ENCODE measurements at places on chromosomes 4 and X.

- no peak for DNase-seq
These were observed 55.9 kb downstream of the DCK start for GRCh38 chr4:71049395-71049794.

- DNase-seq, result no peak
These were observed 20.0 kb downstream of the SH3KBP1 start for GRCh38 chrX:19867411-19867732.

GRCh38 chr4:183130328-183131155 is 31.5 kb downstream of the WWC2 start:
- DNase-seq, result no peak

DNA sequence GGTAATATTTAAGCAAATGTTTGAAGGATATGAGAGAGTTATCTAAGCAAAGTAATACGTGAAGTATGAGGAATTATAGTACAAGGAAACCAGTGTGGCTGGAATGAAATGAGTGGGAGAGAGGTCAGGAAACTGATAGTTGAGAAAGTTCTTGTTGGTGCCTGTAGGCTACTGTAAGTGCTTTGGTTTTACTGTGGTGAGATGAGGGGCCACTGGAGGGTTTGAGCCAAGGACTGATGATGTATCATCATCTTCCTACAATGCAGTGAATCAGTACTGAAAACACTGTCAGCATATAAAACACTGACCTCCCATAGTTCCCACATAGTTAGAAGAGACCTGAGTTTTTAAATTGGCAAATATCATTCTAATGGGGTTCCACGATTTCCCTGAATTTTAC is 367.5 kb upstream of the CTSO start:
- no peak for DNase-seq

DNA sequence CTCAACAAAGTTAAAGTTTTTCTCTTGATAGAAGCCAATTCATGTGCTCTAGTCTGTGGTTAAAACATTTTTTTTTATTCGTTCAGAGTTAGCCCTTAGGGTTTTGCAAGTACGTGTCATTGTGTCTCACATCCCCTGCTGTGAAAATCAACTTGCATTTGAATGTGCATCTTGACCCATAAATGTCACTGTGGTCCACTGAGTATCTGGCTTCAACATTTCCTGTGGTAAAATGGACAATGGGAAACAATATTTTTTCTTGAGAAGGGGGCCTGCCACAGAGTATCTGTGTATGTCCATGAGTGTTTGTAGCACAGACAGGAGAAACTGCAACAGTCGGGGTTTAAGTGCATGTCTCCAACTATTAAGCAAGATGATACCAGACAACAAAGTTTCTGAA is 554.8 kb upstream of the TENM3 start:
- no peak for DNase-seq

DNA sequence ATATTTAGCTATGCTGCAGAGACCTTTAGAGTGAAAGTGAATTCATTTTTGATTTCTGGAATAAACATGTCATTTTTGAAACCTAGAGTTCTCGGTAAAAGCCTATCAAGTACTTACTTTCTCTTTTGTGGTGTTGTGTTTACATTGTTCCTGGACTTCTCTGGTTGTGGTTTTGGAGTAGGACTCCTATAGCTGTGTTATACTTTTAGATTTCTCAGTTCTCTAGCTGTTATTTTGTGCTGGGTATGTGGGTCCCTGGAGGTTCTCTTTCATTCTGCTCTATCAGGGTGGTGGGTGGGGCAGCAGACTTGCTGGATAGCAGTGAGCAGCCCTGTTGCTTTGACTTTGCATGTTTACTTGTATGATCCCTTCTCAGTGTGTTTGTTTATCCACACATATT is 25.6 kb upstream of the MSMO1 start:
- DNase-seq, result no peak

DNA sequence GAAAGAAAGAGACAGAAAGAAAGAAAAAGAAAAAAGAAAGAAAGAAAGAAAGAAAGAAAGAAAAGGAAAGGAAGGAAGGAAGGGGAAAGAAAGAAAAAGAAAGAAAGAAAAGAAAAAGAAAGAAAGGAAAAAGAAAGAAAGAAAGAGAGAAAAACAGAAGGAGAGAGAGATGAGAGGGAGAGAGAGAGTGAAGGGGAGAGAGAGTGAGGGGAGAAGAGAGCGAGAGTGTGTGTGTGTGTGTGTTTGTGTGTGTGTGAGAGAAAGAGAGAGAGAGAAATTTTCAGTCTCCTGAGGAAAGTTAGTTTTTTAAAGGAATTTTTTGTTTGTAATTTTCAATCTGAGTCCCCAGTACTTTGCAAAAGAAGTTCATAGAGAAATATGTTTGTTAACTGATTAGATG is 504.1 kb upstream of the POU3F4 start:
- no peak for DNase-seq

- no peak for DNase-seq
These were observed 46.8 kb downstream of the USP46 start for GRCh38 chr4:52612341-52612740.

DNA sequence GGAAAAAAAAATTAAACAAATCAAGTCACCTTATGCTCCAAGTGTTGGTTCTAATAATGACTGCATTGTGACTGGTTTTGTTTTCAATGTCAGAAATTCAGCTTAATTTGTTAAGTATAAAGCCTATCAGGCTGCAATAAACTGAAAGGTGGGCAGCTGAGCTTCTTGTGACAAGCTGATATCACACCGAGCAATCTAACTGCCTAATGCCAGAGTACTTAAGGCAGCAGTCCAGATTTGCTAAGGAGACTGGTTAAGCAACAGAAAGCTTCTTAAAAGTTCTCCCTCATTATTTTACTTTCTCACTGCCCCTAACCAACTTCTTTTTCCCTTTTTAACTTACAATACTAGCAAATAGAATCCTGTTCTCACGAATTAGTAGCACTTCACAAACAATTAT is 201.0 kb downstream of the MAB21L2 start:
- DNase-seq, result no peak

DNA sequence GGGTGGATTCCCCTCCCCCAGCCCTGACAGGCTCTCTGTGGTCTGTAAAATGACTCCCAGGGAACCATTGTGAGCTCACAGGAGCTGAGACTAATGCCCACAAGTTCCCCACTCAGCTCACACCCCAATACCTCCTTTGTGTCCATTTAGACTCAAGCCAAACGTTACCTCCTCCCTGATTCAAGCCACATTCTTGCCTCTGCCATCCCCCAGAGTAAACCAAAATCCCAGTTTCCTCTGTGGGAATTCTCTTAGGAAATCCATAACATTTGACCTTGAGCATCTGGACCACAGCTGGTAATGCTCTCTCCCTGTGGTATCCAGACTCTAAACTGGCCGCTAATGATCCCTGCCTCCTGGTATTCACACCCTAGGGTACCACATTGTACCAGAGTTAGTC is 26.3 kb upstream of the KDM5C start:
- DNase-seq, result no peak

GRCh38 chr4:152618971-152619370 is 60.8 kb downstream of the TMEM154 start:
- no peak for DNase-seq

DNA sequence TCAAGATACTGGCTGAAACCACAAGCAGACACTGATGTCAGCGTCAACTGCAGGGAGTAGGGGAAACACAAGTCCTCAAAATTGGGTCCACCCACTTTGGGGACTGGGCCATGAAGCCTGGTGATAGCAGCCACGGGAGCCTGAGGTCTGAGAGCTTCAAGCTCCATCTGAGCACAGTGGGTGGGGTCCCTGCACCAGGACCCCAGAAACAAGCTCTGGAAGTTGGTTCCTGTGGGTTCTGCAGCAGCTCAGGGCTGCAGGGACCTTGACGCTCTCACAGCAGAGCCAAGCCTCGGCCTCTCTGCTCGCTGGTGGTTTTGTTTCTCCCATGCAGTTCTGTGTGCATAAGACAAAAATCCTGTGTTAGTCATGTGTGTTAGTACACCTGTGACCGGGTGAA is 54.5 kb downstream of the CPLX1 start:
- no peak for DNase-seq

- DNase-seq, result peak; percentile 25
These were observed 844.2 kb downstream of the RAPGEF2 start for GRCh38 chr4:159946983-159947615.

- DNase-seq, result no peak
These were observed 448 bp upstream of the TBC1D8B start for GRCh38 chrX:106802063-106802387.

- DNase-seq, result no peak
These were observed 43.9 kb downstream of the PTTG2 start for GRCh38 chr4:38004062-38004461.

DNA sequence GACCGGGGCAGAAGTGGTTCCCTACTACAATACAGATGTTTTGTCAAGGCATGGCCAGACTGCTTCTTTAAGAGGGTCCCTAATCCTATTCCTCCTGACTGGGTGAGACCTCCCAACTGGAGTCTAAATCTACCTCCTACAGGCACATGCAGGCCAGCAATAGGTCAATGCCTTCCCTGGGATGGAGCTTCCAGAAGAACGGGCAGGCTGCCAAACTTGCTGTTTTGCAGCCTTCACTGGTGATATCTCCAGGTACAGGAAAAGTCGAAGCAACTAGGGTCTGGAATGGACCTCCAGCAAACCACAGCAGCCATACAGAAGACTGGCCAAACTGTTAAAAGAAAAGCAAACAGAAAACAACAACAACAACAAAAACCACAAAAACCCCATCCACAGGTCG is 678.4 kb upstream of the DIAPH2 start:
- no peak for DNase-seq

DNA sequence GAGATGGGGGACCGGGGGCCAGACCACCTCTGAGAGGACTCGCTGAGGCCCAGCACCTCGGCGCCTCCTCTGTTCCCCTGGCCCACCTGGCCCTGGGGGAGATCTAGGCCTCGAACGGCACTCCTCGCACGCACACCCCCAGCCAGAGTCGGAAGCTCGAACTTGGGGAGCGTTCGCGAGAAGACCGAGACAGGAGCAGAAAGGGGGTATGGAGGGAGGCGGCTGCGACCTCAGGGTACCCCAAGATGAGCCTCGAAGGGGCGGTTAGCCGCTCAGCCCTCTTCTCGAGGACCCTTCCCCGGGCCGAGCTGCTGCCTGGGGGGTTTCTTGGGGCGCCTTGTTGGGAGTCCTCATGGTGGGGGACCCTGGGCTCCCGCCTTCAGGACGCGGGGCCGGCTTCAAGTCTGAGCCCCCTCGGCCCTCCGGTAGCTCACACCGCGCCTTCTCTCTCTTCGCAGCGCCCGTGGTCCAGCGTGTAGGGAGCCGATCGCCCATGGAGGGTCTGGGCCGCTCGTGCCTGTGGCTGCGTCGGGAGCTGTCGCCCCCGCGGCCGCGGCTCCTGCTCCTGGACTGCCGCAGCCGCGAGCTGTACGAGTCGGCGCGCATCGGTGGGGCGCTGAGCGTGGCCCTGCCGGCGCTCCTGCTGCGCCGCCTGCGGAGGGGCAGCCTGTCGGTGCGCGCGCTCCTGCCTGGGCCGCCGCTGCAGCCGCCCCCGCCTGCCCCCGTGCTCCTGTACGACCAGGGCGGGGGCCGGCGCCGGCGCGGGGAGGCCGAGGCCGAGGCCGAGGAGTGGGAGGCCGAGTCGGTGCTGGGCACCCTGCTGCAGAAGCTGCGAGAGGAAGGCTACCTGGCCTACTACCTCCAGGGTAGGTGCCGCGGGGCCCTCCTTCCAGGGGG is 706 bp downstream of the DUSP9 start:
- no peak for DNase-seq

- DNase-seq, result no peak
These were observed 258.1 kb upstream of the AGTR2 start for GRCh38 chrX:115912372-115912897.

DNA sequence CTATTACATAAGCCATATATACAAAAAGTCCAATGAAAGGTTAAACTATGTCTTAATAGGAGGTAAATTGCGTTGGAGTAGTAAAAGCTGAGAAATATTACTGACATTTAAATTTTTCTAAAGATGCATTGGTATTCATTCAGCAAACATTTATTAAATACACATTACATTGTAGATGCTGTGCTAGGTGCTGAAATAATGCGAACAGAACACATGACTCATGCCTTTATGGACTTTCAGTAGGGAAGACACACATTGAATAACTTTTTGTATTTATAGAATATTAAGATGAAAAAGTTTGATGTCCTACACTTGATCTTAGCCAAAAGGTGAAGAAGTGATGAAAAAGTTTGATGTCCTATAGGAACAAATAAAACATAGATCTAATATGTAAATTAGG is 871.1 kb upstream of the SLIT2 start:
- no peak for DNase-seq

GRCh38 chrX:123308658-123309057 is 124.6 kb downstream of the GRIA3 start:
- no peak for DNase-seq

- no peak for DNase-seq
These were observed 1.2 kb downstream of the MSMO1 start for GRCh38 chr4:165328708-165329107.

DNA sequence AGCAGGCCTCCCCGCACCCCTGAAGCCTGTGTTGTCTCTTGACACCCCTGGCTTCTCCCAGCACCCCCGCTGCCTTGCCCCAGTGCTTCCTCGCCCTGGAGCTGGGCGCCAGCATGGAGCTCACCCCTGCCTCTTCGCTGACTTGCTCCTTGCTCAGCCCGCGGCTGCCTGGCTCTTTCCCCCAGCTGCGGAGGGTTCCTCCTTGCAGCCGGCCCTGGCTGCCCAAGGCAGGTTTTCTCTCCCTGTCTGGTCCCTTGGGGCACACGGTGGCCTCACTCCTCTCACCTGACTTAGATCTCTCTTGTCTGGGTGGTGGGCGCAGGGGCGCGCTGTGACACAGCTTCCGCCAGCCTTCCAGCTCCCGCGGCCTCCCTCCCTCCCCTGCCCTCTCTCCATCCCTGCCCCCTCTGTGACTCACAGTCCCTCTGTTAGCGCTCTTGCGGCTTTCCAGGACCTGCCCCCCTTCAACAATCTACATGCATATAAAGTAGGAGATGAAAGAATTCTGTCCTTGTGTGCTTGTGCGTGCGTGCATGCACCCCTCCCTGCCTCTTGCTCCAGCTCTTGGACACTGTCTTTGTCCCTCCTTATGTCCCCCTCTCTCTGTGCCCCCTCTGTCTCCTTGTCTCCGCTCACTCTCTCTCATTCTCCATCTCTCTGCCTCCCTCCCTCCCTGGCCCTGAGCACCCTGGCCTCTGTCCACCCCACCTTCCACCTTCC is 2.2 kb downstream of the PLXNB3 start:
- no peak for DNase-seq

DNA sequence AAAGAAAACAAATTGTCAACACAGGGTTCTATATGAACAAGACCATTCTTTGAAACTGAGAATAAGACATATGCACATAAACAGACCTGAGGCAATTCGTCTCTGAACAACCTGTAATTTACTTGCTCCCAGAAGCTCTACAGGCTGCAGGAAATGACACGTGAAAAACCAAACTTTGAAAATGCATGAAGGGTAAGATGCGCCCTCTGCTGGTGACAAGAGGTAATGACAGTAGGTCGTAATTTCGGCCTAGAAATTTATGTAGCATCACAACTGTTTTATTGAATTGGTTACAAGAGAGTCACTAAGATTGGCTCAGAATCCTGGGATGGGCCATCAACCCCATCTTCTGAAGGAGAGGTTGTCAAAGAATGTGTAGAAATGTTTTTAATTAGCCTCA is 276.5 kb downstream of the PPP4R3C start:
- peak; percentile 15 for DNase-seq

- no peak for DNase-seq
These were observed 487 bp downstream of the TBCK start for GRCh38 chr4:106315476-106315967.
